Activated effector memory CD4-positive, alpha-beta T cell treated with Interleukin-2 at 50 U/mL for 16 hours (primary cell): ENCODE measurements at places on chromosomes 7 and 10.

DNA sequence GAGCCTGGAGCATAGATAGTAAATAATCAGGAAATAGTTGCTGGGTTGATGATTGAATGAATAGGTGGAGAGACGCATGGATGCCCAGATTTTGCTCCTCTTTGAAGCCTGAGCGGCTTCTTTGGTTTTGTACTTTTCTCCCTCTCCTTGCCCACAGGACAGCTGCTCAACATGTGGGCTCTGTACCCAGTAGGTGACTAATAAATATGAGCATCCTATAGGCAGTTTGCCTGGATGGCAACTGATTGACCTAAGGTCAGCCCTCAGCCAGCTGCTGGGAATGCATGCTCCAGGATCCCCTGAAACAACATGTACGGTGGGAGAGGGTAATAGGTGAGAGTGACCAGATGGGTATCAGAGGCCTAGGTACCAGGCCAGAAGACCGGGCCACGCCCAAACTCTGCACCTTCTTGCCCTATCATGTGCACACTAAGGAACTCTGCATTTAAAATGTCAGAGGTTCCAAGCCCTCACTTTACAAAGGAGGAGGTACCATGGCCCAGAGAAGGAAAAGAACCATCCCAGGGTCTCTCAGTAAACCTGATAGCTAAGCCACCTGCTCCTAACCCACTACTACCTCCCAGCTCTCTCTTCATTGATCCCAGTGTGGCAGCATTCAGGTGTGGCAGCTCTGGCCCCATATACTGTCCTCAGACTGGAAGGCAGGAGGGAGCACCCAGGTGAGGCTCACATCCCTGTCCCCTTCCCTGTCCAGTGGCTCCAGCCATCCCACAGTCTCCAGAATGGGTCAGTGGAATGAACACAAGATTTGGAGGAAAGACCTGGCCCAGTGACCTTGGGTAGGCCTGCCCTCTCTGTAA, 2.7 kb upstream of the ZCCHC24 start:
- DNase-seq = no peak

- no peak for DNase-seq
These were observed 194.2 kb downstream of the SLC25A13 start for GRCh38 chr7:96127746-96128145.

DNA sequence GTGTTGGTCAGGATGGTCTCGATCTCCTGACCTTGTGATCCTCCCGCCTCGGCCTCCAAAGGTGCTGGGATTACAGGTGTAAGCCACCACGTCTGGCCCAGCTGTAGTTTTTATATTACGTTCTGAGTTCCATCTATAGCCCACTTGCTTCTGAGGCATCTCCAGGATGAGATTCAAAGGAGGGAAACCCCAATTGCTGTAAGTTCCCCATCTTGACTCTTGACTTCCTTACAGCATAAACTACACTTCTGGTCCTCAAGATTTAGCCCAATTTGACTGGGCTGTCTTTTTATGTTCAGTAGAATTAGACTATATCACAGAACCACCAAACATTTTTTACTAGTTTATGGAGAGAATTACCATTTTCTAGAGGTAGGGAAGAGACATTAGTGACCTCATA, 44.3 kb downstream of the CCM2 start:
- no peak for DNase-seq

DNA sequence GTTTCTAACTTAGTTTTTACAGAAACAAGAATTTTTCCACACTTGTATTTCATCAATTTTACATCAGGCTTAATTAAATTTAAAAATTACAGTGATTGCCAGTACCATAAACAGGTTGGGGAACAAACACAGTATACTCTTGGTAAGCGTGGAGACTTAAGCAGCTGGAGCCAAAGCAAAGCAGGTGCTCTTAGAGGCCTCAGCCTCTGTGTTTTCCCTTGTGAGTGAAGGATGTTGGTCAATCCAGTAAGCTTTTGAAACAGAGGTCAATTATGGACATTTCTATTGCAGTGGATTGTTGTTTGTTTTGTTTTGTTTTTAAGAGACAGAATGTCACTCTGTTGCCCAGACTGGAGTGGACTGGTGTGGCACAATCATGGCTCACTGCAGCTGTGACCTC, 100.6 kb upstream of the CELF2 start:
- no peak for DNase-seq

GRCh38 chr10:6689036-6689435, 109.0 kb upstream of the PRKCQ start:
- DNase-seq = no peak

DNA sequence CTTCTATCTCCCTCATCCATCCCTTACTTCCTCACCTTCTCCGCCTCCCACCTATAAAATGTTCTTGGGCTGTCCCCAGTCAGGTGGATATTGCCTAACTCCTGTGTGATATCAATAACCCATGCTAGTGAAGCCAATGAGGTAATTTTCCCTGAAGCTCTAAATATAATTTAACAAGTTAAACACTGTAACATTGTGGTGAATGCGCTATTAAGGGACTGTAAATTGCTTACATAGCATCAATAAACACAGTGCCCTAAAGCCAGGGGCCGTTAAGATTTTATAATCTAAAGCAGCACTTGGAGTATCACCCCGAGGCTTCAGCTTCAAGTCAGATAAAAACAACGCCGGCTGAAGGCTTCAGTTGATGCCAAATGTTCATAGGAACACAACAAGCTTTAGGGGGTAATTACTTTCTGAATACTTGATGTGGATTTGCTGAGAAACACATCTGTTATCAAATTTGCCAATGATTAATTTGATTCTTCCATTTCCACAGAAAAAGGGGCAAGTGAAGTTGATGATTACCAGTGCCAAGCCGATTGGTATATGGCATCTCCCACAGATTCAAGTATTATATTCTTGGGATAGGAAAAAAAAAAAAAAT, 138.4 kb downstream of the CREB5 start:
- DNase-seq = no peak

- no peak for DNase-seq
These were observed 22.2 kb upstream of the BMPER start for GRCh38 chr7:33882950-33883670.

DNA sequence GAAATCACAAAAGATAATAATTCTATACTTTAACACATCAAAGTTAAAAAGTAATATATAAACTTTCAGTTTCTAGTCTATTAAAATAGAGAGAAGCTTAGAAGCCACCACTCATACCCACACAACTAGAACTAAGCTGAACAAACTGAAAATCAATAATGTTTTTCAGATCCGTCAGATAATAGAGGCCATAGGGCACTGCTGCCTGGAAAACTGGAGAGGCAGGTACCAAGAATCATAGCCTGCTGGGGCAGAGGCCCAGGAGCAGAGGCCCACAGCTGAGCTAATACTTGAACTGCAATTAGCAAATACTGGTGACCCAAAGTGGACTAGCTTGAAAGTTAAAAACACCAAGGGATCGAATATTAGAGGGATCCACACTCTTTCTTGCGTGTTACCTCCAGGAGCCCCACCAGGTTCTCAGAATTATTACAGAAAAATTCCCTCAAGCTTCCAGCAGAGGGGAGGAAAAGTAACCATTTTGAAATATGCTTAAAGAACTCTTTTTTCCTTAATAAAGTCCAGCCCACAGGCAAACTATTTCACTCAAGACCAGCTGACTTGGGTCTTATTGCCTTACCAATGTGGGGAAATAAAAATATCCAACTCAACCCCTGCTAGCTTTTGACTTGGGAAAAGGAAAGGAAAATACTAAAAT, 774.1 kb upstream of the IGFBP3 start:
- no peak for DNase-seq

GRCh38 chr10:133592716-133593115, 27.3 kb upstream of the SYCE1 start:
- no peak for DNase-seq

- DNase-seq = no peak
These were observed 199.2 kb downstream of the JCAD start for GRCh38 chr10:29860166-29860565.

- no peak for DNase-seq
These were observed 629.3 kb upstream of the NRP1 start for GRCh38 chr10:33963729-33964128.

GRCh38 chr10:102419269-102420180, 940 bp upstream of the PSD start:
- DNase-seq = peak; percentile 55

DNA sequence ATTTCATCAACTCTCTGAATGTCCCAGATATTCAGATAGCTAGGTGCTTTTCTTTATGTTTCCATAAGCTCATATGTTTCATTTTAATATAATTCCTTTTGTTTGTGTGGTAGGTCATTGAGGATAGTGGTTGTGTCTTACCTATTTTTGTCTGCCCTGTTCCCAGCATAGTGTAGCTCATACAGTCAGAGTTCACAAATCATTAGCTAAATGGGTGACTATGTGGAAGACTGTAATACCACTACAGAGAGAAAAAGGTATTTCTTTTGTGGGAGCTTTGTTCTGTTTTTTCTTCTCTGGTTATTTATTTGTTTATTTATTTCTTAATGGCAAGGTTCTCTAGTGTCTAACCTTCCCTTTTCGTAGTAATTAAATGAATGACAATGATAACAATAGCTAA, 39.8 kb downstream of the EXOC4 start:
- DNase-seq = no peak

DNA sequence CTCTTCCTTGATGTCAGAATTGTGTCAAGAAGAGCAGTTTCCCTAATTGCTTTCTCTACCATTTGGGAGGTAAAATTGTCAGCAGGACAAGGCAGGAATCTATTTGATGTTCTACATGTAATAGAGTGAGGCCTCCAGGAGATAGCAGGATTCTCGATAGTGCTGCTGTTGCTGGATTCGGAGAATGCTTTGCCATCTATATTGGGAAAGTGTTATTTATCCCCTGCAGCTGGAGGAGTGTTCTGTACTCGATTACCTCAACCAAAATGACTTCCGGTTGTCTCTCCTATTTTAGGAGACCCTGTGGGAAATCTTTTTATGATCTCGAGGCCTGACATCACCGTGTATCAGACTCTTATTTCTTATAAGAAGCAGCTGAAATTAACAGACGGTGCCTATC, 217.1 kb downstream of the TMEM178B start:
- no peak for DNase-seq

GRCh38 chr10:47349516-47349915, 1.4 kb downstream of the RBP3 start:
- no peak for DNase-seq

DNA sequence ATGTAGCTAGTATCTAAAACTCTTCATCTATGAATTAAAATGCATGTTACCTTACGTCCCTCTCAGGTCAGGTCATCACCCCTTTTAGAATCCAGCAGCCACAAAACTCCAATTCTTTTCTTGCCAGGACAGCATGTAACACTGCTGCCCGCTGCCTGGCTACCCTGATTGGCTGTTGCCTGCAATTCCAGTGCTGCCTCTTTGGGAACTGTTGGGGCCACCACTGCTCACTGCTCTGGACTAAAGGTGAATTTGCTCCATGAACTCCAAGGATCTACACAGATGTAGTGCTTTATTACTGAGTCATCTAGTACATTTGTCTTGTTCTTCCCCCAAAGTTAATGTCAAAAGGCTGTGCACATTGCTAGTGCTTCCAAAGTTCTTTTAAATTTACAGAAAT, 40.4 kb downstream of the SCIN start:
- DNase-seq = no peak

DNA sequence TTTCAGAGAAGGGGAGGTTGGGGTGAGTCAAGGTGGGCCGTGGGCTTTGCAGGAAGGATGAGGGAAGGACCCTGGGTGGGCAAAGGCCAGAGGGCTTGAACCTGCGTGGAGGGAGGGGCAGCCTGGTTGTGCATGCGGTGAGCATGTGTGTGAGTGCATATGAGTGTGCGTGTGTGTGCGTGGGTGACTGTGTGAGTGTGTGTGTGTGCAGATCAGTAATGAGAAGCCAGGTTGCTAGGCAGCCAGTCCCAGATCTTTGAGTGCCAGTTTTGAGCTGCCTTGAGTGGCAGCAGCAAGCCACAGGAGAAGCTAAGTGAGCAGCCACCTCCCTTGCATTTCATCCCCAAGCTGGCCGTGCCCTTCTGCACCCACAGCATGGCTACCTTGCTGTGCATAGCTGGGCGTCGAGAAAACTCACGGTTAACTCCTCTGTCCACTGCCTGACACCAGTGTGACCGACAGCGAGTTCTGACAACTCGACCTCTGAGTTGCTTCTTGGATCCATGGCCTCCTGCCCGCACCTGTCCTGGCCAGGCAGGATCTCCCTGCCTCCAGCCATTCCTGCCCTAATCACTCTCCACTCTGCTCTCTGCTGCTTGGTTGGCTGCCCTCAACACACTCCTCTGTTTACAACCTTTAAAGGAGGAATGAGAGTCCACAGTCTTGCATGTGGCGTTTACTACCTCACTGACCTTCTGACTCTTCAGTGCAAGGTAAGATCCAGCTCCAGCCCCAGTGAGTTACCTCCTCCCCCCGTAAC, 775.4 kb downstream of the TYW1 start:
- DNase-seq = no peak

GRCh38 chr10:114652402-114653368, 5.4 kb downstream of the ABLIM1 start:
- no peak for DNase-seq

- no peak for DNase-seq
These were observed 72.1 kb downstream of the PTEN start for GRCh38 chr10:87935290-87936141.

DNA sequence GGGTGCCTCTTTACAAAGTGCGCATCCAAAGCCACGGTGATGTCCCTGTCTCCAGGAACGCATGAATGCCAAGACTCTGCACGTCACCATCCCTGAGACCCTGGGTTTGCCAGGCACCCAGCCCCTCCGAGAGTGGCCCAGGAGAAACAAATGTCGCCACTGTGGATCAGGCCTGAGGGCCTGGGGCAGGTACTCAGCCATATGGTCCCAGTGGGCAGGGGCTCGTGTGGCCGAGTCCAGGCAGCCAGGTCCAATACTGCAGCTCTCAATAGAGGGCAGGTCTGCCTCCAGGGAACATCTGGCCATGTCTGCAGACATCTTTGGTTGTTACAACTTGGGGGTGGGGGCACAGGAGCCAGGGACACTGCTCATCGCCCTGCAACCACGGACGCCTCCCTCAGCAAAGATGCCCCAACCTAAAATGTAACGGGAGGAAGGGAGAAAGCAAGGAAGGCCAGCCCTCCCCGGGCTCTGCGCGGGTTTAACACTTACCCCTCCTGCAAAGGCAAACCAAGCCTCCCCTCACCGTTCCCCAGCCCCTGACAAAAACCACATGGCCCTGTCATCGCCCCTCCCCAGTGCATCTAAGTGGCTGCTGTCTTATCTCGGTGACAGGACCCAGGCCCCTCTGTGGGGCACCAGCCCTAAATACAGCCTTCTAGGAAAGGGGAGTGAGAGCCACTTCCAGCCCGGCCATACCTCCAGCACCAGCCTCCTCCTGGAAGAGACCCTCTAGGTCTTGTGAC, 10.3 kb upstream of the PAPOLB start:
- DNase-seq = no peak

GRCh38 chr10:128866551-128866950, 600.5 kb upstream of the MGMT start:
- DNase-seq = no peak

- DNase-seq = no peak
These were observed 72.5 kb downstream of the CDK6 start for GRCh38 chr7:92763636-92764423.

DNA sequence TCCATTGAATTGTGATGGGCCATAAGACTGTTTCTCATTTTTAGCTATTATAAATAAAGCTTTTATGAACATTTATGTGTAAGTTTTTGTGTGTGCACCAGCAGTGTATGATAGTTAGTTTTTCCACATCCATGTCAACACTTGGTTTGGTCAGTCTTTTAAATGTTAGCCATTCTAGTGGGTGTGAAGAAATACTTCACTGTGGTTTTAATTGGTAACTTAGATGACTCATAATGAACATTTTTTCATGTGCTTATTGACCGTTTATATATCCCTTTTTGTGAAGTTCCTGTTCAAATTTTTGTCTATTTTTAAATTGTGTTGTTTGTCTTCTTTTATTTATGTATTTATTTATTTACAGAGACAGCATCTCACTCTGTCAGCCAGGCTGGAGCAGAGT, 23.6 kb upstream of the PDK4 start:
- no peak for DNase-seq
